Prostate gland (tissue), 2 donors: ENCODE measurements at places on chromosomes 2 and 18. TPM values are rescaled to one million over a fixed set of nuclear protein-coding genes. Genes with fewer than 3 reads are reported as not detected.

DNA sequence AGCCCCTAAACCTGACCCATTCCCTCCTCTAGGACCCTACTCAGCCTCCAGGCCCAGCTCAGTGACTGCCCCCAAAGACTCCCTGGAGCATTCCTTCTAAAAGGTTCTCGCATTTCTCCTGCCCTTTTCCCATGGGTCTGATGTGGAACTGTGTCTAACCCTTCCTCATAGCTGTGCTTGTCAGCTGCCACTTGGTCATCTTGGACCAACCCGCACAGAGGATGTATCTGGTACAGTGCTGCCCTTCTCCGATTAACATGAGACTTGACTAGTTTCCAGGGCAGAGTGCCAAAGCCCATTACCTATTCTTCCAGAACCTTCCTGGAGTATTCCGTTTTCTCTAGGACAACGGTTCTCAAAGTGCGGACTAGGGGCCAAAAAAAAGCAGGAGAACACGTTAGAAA lies 518 bp upstream of the NFU1 start:
- H3K4me1 ChIP-seq = no peaks in the 10 kb centered on the region
- H3K27ac ChIP-seq = peak overlapping the region; percentile 98
- no peaks in the 10 kb centered on the region for H3K36me3 ChIP-seq
- H3K4me3 ChIP-seq = peak overlapping the region; percentile 65
- DNase-seq = peak; percentile 60

- no peak overlapping the region for H3K27ac ChIP-seq
- no peak for DNase-seq
- H3K36me3 ChIP-seq = no peaks in the 10 kb centered on the region
- H3K4me1 ChIP-seq = no peaks in the 10 kb centered on the region
- no peak overlapping the region for H3K4me3 ChIP-seq
Observed at GRCh38 chr18:63143330-63143771, 176.2 kb downstream of the BCL2 start.

DNA sequence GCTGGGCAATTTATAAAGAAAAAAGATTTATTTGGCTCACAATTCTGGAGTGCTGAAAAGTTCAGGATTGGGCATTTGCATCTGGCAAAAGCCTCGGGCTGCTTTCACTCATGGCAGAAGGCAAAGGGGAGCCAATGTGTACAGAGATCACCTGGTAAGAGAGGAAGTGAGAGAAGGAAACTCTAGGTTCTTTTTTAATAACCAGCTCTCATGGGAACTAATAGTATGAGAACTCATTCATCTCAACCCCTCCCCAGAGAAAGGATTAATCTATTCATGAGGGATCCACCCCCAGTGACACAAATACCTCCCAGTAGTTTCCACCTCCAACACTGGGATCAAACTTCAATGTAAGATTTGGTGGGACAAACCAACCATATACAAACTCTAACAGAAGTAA lies 129.0 kb downstream of the EVA1A start:
- no peaks in the 10 kb centered on the region for H3K4me1 ChIP-seq
- H3K27me3 ChIP-seq = no peaks in the 10 kb centered on the region
- H3K4me3 ChIP-seq = no peak overlapping the region
- no peak for DNase-seq
- no peak overlapping the region for H3K27ac ChIP-seq

DNA sequence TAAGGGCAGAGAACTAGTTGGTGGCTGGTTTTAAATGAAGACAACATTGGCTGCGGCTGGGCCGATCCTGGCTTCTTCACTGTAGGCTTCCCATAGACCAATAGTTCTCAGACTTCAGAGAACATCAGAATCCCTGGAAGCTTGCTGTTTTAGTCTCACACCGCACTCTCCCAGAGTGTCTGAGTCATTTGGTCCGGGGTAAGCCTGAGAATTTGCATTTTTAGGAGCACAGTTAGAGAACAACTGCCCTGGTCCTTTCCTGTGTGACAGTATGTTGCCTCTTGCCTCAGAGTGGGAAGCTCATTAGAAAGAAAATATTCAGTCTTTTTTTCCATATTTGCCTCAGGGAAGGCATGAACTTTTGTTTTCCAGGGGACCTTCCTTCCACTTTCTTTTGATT lies 137.1 kb upstream of the GAREM1 start:
- H3K4me1 ChIP-seq = no peaks in the 10 kb centered on the region
- no peak for DNase-seq
- peaks cover 4% of the 10 kb centered on the region for H3K27me3 ChIP-seq
- H3K27ac ChIP-seq = no peak overlapping the region
- no peaks in the 10 kb centered on the region for H3K36me3 ChIP-seq

RIT2 gene
- total RNA-seq = not detected

GRCh38 chr2:124437811-124438210 lies 412.7 kb downstream of the CNTNAP5 start:
- no peak overlapping the region for H3K4me3 ChIP-seq
- H3K27ac ChIP-seq = no peak overlapping the region
- no peaks in the 10 kb centered on the region for H3K4me1 ChIP-seq
- no peaks in the 10 kb centered on the region for H3K36me3 ChIP-seq
- no peak for DNase-seq

GRCh38 chr2:202965810-202966460 lies 48.7 kb upstream of the NBEAL1 start:
- H3K27ac ChIP-seq = no peak overlapping the region
- H3K36me3 ChIP-seq = no peaks in the 10 kb centered on the region
- no peaks in the 10 kb centered on the region for H3K4me1 ChIP-seq
- DNase-seq = no peak
- no peaks in the 10 kb centered on the region for H3K27me3 ChIP-seq

DNA sequence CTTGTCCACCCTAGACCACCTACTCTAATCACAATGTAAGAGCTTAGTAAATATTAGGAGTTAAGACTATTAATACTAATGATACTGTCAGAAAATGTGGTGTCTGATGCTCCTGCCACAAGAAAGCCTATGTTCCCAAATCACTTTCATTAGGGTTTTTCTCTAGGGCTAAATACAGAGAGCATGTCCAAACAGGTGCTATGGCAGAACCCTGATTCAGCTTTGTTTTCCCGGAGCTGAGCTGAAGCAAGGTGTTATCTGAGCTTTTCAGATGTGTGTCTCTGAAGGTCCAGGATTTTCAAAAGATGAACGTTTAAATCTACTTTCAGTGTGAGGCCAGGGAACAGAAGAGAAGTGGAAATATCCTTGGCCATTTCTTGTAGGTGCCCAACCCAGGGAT lies 40.6 kb downstream of the CPO start:
- no peaks in the 10 kb centered on the region for H3K36me3 ChIP-seq
- no peaks in the 10 kb centered on the region for H3K4me1 ChIP-seq
- no peak overlapping the region for H3K4me3 ChIP-seq
- H3K27me3 ChIP-seq = no peaks in the 10 kb centered on the region

LRRTM1 gene
- total RNA-seq = not detected

SRD5A2 gene
- total RNA-seq = 8.5 TPM
